ENCODE measurements at places on chromosomes 5 and 9.

- DNase-seq, result no peak
Measured at GRCh38 chr9:89933578-89933977, 328.8 kb downstream of the GADD45G start.

GRCh38 chr5:57488215-57488955 is 5.8 kb upstream of the ACTBL2 start:
- DNase-seq, result no peak

- no peak for DNase-seq
Measured at GRCh38 chr5:59174248-59174844, 591.5 kb downstream of the RAB3C start.

DNA sequence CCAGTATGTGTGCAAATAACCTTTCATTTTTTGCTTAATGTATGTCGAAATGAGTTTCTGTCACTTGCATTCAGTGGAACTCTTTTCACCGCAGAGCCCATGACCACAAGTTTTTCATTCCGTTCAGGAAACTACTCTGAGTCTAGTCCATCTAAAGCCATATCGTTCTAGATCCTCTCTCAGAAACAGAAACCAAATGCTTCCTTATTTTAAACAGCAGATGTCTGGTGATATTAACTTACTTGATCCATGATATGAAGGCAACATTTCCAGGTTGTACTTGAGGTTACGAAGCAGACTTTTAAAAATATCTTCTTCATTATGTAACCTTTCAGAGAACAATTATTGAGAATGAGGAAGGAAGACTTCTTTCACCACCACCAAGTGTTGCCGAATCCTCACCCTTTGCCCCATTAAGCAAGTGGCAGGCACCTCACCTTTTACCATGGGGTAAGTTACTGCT is 72.4 kb upstream of the GNAQ start:
- DNase-seq, result no peak

- DNase-seq, result no peak
Measured at GRCh38 chr9:109263358-109263757, 57.5 kb downstream of the EPB41L4B start.

DNA sequence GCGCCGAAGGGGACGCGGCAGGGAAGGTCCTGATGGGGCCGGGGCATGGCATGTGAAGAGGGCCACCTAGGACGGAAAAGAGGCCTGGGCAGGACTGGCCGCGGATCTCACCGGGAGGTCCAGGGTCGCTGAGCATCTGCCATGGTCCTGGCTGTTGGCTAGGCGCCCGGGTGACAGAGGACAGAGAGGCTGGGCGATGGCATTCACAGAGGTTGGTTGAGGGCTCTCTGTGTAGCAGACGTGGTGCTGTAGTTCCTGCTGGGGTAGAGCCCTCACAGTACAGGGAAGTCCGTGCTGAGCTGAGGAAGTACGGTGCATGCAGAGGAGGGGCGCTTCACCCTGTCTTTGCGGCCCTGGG is 427 bp downstream of the PCYOX1L start:
- peak; percentile 8 for DNase-seq

DNA sequence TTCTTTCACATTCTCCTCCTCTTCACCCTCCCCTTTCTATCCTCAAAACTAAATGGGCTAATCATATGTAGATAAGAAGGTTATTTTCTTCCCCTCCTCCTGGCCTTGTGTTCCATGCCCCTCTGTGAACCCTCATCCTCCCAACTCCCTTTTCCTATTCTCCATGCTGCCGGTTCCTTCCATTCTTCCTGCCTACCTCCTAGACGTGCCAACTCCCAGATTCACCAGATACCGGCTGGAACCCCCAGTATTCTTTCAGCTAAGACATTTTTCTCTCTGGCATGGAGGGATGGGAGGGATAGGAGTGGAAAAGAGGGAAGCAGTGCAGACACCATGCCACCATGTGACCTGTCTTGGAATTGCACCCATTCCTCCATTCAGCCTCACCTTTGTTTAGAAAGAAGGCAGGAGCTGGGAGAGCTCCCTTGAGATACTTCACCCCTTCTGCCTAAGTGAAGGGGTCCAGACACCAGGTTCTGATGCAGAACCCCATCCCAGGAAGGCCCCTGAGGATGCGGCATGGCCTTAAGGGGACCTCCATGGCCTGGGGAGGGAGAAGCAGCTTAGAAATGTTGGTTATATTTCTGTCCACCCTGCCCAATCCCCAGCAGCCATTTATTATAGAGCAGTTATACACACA is 4.8 kb downstream of the DNAJB5 start:
- no peak for DNase-seq

GRCh38 chr9:77587042-77587441 is 61.1 kb downstream of the GNA14 start:
- DNase-seq, result no peak

DNA sequence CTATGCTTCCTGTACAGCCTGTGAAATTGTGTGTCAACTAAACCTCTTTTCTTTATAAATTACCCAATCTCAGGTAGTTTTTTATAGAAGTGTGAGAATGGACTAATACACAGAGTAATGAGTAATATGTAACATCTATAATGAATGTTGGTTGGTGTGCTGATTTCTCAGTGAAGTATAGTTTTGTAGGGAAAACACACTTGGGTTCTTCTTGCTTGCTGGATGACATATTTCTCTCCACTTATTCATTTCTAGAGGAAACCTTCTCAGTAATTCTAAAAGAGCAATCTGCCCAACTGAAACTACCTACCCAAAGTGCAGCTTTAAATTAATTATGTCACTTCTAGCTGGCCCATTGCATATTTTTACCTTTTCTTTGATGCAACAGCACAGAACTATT is 81.1 kb upstream of the RORB start:
- no peak for DNase-seq

DNA sequence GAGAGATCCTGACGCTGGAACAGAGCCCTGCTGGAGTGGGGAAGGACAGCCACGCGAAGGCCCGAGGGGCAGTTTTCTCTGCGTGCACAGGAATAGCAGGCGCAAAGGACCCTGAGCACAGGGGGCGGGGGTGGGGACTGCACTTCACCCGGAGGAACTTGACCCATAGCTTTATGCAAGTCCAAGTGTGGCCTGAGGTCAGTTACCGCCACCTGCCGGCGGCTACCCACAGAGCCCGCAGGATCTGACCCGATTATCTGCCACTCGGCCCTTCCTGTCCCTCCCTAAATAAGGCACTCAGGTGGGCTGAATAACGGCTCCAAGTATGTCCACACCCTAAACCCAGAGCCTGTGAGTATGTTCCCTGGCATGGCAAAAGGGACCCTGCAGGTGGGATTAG is 65.4 kb upstream of the FCN1 start:
- no peak for DNase-seq

DNA sequence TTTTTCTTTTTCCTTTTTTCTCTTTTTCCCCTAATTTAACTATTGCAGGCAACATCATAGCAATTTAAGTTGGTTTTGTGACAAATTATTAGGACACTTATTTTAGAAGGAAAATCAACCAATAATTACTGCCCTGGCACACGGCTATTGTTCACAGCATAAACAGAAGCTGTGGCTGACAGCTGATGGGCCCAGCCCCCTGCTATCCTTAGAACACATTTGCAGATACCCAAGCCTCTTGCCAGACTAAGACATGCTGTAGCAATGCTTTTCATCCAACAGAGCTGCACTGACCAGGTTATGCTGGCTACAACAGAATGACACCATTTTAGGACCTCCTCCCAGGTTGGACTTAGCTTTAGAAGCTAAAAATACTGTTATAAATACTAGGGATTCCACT is 852.7 kb upstream of the DMAC1 start:
- no peak for DNase-seq

- no peak for DNase-seq
Measured at GRCh38 chr5:73118391-73118973, 1.9 kb upstream of the TMEM171 start.

DNA sequence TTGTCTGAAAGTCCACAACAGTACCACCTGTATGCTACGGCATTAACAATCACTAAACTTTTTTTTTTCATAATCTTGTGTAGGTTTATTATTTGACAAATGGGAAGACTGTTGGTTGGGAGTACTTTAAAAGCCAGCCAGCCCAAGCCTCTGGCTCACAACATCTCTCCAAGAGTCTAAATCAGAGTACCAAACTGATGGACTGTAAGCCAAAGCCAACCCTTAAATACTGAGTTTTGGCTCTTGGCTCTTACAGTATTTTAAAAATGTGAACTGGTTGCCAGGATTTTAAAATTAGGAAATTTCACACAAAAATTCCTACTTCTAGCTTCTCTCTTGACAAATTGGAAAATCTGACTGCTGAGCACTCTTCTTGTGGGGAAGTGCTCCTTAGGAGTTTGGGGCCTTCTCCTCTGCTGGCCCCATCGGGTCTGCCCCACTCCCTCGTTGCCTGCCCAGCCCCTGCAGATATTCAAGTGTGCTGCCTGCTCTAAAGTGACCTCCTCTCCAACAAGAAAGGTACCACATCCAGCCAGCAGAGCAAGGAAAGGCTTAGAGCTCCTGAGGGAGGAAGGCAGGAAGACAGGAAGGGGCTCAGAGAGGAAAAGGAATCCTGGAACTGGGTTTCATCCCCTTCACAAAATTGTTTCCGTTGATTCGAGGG is 21.8 kb upstream of the TMOD1 start:
- no peak for DNase-seq

DNA sequence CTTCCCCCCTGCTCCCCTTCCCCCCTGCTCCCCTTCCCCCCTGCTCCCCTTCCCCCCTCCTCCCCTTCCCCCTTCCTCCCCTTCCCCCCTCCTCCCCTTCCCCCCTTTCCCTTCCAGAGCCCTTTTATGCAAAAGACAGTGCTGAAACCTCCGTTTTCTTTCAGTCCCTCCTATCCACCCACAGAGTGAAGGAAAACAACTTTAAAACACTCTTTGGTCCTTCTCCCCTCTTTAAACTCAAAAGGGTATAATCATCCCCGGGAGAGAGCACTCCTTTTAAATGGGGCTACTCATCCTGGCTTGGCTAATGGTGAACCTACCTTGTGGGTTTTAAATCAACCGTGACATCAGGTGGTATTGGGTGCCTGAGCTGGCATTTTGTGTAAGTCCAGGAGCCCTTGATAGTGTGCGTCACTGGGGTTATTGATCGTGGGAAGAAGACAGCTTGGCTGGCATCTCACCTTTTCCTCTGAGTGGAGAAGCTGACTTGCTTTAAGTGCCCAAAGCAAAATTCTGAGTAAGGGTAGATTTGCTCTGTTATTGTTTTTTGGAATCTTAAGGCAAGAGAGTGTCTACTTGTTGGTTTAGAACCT is 2.7 kb downstream of the LARP1 start:
- DNase-seq, result peak; percentile 45

- DNase-seq, result no peak
Measured at GRCh38 chr9:134303601-134304000, 22.7 kb upstream of the RXRA start.

DNA sequence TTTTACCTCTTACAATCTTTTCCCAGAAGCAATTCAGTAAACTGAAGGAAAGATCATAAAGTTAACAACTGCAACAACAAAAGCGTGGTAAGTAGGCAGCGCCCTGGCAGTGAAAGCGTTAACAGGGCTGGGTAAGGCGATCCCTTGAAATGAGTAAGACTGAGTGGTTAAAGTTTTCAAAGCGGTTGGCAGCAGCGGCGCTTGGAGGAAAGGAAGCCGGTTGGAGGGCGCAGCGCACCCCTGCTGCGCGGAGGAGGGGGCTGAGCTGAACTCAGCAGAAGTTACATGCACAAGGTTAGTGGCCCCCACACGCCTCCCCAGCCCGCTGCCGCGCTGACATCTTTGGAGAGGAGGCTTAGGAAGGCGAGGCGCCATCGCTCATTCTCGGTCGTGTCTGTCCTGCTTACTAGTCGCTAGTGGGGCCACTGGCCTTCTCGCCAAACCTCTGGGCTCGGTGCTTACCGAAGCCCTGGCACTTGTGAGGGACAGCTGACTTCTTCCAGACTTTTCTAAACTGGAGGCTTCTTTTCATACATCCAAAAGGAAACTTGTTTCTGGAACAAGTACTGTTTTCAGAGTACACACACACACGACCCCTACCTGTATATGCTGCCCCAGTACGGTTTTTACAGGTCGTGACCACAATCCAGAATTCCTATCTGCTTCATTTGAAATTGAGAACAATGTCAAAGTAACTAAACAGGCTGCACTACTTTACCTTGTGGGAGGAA is at the start of gene SH3RF2:
TSS of gene SH3RF2 (plus strand) at position 178 of the 731 bp plus-strand sequence. CDS start 1,351 bp downstream, outside the sequence.
- DNase-seq, result peak; percentile 36

DNA sequence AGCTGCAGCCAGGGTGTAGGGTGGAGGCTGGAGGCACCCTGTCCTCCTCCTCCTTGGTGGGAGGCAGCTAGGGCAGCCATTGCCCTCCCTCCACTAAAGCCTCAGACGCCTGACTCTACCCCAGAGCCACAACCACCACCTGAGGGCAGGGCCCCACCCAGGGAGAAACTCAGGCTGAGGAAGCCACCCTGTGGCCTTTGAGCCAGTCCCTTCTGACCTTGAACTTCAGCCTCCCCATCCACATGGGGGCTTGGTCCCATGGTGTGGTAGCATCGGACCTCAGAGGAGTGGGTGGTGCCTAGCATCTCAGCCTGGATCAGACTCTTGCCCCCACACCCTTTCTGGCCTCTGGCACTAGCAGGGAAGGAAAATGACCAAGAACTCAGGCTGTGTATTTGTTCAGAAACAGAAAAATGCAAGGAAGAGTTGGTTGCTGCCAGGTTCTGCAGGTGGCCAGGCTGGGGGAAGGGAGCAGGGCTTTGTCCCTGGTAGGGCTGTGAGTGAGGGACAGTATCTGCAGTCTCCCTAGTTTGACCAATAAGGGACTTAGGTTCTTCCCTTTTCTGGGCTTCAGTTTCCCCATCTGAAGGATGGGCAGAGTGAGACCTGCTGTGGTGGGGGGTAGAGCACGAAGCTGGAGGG is 3.2 kb downstream of the DAB2IP start:
- no peak for DNase-seq

- DNase-seq, result no peak
Measured at GRCh38 chr5:68446487-68446894, 230.9 kb downstream of the PIK3R1 start.

- no peak for DNase-seq
Measured at GRCh38 chr5:6961123-6961522, 247.9 kb downstream of the TENT4A start.

- no peak for DNase-seq
Measured at GRCh38 chr5:97276474-97277120, 93.5 kb upstream of the RIOK2 start.

GRCh38 chr5:170522211-170523141 is 18.7 kb downstream of the KCNIP1 start:
- no peak for DNase-seq

- no peak for DNase-seq
Measured at GRCh38 chr5:82698026-82698425, 379.2 kb downstream of the TMEM167A start.

Measured in stimulated activated CD4-positive, alpha-beta T cell treated with anti-CD3 and anti-CD28 coated beads, Interleukin-4, amount 100 ng/mL, for 48 hours (primary cell).